OCI-LY7 (cell line): ENCODE measurements at places on chromosomes 1 and 21.
A peak's percentile ranks its signal among the peaks of the same experiment; 100 is the strongest.

DNA sequence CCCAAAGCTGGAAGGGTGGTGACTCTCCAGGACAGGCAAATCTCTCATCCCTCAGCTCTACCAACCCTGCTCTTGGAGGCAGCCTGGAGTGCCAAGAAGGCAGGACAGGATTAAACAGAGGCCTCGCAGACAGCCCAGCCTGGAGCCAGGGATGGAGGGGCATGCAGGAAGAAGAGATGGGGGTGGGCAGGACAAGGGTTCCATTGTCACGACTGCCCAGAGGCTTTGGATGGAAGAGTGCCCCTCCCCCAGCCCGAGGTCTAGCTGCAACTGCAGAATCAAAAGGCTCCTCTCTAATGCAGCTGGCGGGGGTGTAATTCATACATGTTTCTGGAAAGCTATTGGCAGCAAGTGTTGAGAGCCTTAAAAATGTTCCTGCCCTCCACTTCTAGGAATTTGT lies 8.8 kb downstream of the RAB7B start:
- DNase-seq = no peak

- no peak for DNase-seq
These were observed 21.1 kb upstream of the OR10J5 start for GRCh38 chr1:159556931-159557369.

DNA sequence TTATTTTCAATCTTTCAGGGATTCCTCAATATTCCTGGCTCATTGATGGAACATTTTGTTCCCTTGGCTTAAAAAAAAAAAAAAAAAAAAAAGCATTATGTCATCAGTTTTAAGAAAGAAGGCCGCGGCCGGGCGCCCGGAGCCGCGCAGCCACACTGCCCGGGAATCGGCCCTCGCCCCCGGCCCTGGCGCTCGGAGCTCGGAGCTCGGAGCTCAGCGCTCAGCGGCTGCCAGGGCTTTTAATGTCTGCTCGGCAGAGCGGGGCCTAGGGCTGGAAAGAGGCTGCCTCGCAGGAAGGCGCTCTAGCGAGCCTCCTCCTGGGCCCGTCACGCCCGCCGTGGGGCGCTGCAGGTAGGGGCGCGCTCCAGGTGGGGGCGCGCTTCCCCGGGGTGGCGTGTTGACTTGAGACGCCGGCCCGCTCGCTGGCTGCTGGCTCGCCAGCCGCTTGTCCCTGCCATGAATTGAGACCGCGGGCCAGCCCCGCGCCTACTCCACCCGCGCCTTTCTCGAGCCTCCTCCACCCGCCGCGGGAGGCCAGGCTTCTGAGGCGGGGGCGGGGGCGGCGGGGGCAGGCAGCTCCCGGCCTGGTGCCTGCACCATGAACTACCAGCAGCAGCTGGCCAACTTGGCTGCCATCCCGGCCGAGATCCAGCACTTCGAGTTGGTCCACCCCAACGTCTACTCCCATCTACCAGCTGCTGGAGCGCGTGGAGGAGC lies 5.4 kb upstream of the TDRD5 start:
- no peak for DNase-seq

- DNase-seq = peak; percentile 43
These were observed 11.3 kb downstream of the RPAP2 start for GRCh38 chr1:92310185-92310597.

DNA sequence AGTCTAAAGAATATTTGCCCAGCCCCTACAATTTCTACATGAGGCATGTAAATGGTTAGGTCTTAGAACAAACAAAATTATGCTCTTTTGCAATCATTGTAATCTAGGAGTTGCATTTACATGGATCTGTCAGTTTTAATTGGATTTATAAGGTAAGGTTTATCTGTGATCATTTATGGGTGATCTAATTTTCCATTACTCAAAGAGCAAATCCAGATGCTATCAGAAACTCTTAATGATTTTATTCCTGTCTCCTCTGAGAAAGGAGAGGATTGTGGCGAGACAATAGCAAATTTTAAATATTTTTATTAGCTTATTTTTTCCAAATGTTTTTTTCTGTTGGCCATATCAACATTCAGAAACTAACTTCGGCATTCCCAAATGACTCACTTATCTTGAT lies 14.2 kb upstream of the NEGR1 start:
- DNase-seq = no peak

DNA sequence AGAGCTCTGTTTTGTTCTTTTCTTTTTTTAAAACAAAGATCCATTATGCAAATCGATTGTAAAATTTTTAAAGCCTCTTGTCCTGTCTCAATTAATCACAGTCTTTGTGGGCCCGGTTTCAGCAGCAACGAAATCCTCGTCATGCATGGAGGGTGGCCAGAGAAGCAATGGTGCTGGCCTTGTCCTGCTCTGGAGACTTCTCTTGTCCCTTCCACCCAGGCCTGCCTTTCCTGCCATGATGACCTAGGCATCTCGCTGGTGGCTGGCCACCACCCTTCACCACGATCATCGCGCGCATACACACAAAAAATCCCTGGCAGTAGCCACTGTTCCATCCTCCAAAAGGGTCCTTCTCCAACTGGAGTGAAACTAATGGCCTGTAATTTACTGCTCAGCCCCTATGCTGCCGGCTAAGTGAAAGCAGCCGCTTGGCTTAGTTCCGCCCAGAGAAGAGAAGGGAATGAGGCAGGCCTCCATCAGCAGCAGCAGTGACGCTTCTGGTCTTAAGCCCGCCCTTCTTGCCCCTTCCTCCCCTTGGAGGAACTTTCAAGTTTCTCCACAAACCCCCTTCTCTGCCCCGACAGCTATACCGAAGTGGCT lies 309.5 kb downstream of the NPHP4 start:
- DNase-seq = no peak

DNA sequence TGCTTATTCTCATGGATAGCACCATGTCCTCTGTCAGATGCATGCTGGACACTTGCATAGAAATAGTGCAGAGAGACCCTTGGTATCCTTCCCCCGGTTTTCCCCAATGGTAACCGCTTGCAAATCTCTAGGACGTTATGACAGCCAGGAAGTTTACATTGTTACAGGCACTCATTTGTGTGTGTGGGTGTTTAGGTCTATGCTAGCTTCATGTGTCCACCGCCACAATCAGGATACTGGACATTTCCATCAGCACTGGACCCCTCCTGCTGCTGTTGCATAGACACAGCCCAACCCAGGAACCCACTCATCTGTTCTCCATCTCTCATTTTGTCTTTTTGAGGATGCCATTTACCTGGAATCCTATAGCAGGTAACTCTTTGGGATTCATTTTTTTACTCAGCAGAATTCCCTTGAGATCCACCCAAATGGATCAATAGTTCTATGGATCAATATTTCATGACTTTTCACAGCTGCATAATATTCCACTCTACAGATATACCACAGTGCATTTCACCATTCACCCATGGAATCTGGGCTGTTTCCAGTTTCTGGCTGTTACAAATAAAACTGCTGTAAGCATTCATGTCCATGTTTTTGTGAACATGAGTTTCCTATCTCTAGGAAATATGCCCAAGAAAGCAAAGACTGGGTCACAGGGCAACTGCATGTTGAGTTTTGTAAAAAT lies 6.6 kb upstream of the WNT9A start:
- DNase-seq = no peak

DNA sequence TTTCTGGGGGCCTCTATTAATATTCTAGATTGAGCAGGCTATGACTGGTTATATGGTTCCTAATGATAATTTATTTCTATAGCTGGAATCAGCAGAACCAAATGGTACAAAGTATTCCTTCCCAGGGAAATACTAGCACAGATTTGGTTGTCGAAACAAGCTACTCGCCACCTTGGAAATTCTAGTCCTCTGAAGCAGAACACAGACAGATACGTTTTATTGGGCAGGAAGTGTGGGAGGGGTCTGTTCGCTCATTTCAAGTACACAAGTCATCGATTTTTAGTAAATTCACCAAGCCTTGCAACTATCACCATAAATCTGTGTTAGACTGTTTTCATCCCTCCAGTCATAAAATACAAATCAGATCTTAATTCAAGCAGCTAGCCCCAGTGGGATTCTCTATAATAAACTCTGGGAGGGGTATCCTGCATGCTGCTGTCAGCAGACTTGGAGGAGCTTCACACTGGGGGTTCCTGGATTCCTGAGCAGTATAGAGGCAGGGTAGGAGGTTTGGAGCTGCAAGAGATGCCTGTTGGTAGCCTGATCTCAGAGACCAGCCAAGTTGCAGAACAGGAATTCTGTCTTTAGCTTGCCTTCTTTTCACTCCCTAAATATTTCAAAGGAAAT lies 9.8 kb upstream of the GPR137B start:
- no peak for DNase-seq

DNA sequence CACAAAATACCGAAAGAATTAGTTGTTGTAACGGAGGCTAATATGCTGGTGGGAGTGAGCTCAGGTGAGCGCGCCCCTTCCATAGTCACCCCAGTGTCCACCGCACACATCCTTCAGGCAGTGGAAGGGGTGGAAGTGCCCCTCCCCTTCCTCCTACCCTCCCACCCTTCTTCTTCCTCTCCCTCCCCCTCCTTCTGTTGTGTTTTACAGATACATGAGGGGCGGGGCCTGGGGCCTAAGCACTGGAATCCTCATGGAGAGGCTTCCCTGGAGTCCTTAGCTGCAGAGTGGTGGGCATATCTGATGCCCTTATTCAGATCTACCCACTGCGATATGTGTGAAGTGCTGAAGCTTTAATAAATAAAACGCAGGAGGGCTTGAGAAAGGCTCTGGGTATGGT lies 10.3 kb upstream of the ADARB1 start:
- no peak for DNase-seq

GRCh38 chr1:16122350-16122881 lies 33.5 kb downstream of the EPHA2 start:
- DNase-seq = no peak

DNA sequence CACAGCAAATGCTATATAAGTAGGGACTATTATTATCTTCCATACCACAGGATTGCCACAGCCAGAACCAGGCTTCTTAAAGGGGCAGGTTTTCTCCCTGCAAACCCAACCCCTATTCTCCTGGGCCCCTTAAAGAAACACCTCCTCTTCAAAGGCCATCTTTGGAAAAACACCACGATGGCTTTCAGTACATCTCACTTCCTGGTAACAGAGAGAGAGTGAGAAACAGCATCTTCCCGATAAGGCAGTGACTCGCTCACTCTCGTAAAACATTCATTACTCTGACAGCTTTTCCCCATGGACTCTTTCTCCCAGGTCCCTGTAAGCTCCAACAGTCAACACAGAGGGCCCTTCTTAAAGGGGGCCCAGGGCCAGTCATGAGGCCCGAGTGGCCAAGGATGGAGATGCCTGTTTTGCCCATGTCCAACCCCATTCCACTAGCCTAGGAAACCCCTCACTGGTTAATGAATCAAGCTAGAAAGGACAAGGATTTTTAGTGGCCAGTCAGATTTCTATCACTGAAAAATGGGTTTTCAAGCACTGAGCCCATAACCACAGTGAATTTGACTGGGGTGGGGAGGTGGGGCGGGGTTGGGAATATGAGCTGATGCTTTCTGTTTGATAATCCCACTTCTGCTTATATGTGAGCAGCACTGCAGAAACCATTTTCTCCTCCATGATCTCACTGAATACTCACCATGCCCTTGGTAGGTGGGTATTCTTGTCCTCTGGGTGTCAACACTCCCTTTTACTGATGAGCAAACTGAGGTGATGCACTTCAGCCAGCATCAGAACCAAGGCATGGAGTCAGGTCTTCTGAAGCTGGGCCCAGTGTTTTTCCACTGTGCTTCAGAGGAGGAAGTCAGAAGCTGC lies 3.6 kb upstream of the NAV1 start:
- no peak for DNase-seq

DNA sequence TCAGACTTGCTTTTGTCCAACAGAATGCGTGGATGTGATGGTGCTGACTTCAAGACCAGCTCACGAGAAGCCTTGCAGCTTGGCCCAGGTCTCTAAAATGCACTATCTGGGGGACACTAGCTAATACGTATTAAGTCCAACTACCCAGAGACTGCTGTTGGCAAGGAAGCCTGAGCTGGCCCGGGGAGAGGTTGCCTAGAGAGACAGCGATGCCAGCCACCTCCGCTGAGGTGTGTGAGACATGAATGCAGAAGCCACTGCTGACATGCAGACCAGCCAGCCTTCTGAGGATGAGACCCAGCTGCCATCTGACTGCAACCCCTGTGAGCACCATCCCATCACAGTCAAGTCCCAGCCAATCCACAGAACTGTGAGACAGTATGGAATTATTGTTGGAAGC lies 32.5 kb downstream of the THAP3 start:
- DNase-seq = no peak

- DNase-seq = peak; percentile 45
These were observed 12.2 kb upstream of the IL10 start for GRCh38 chr1:206784471-206784903.

DNA sequence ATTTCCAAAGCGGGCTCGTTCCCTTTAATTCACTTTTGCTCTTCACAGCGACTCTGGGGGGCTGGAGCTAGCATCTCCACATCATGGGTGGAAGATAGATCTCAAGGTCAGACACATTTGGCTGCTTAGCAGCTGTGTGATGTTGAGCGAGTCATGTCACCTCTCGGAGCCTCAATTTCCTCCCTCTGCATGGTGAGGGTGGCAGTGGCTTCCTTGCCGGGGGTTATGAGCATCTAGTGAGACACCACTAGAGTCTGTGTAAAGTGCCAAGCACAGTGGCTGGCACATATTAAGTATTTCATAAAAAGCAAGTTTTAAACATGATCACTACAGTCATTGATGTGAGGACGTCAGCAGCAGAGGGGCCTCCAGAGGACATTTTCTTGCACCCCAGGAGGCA lies 16.9 kb upstream of the ECE1 start:
- DNase-seq = no peak

- no peak for DNase-seq
These were observed 53.4 kb upstream of the EDN2 start for GRCh38 chr1:41537788-41538351.

DNA sequence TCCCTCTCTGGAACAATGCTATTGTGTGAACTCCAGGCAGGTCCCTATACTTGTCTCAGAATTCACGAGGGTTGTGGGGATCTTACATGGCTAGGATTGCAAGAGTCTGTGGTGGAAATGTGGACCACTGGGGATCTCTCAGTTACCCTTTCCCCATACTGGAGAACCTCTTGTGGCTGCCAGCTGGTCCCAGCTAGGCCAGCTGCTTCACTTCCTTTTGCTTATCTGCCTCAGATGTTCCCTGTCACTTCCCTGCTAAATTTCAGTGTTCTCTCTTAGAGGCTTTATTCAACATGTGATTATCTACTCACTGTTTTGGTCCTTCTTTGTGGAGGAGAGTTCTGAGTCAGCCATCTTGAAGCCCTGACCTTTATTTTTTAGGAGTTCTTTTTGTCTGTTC lies 75.9 kb upstream of the SAMD13 start:
- DNase-seq = peak; percentile 9

DNA sequence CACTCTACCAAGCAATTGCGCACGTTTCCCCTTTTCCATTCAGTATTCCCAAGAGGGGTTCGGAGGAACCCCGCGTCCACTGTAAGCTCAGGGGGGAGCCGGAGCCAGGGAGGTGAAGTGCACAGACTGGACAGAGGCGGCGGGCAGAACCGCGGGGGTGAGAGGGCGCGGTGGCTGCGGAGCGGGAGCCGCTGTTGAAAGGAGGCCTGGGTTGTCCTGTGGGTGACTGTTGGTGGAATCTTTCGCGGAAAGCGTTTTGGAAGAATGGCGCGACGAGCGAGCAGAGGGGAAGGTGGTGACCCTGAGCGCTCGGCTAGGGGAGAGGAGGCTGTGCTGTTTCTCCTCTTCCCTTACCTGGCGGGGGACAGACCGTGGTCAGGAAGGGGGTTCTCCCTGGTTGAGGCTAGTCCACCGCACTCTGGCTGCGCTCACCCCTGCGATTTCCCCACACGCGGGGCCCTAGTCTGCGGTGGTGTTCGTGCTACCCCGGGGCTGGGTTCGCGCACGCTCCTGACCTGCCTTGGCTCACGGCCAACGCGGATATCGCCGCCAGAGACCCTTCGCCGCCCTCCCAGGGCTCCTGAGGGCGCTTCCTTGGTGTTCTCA lies 92.8 kb downstream of the PRKAB2 start:
- DNase-seq = no peak

- DNase-seq = no peak
These were observed 55.5 kb upstream of the RGS5 start for GRCh38 chr1:163258181-163258580.
